HEK293T (cell line): ENCODE measurements at places on chromosomes 7 and 10.

DNA sequence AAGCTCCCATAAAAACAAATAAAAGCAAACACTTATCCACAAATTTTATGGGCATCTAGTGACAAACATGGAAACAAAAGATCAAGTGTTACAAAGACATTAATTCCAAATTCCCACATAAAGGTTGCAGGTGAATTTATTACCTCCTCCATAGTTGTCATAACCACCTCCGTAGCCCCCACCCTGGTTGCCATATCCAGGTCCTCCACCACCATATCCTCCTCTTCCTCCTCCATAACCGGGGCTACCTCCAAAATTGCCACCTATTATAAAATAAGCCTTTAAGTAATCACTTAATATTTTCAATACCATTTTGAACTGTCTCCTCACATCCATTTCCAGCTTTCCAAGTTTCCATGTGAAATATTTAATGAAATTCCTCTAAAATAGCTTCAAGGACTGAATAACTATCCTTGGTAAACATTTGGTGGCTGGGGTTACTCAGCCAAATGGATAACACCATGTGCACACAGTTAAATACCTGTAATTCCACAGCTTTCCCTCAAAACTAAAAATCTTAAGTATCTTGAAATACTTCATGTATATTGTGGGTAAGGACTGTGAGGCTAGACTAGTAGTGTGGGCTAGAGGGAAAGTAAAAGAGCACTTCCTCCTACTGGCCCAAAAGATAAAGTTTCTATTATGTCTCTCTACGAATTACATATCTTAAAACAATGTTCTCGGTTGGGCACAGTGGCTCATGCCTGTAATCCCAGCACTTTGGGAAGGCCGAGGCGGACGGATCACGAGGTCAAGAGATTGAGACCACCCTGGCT lies 6.9 kb downstream of the HNRNPA2B1 start:
- no peak for DNase-seq

GRCh38 chr7:156474241-156474743 lies 166.3 kb upstream of the RNF32 start:
- no peak for DNase-seq

- DNase-seq: no peak
Measured at GRCh38 chr7:121266307-121266894, 62.4 kb upstream of the WNT16 start.

- DNase-seq: no peak
Measured at GRCh38 chr10:1155791-1156615, 99.8 kb downstream of the WDR37 start.

GRCh38 chr10:58412502-58412961 lies 27.3 kb downstream of the TFAM start:
- DNase-seq: no peak

DNA sequence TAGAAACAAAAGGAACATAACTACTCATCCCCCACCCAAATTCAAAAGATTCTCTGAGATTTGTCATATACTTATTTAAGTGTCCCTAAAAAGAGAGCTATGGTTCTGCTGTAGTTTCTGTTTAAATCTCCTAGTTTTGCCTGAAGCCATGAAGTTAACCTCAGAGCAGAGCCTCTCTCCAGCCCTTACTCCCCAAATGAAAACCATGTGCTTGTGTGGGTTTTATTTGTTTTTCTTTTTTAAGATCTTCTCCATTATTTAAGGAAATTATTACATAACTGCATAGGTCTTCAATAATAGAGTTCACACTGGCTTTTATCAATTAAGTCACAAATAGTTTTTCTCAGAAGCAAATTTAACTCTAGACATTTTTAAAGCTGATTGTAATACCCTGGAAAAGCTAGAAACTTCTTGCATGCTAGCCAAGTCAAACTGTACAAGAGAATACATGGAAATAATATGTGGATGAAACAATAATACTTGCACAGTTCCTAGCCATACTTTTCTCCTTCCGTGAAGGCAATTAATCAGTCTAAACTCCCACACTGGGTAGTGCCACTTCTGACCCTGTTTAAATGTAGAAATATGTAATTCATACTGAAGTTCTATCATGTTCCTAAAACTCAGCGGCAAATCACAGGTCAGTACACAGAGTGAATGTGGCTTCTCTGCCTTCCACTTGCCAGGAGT lies 579.7 kb downstream of the SUGCT start:
- DNase-seq: no peak

GRCh38 chr10:11341283-11341960 lies 270.0 kb downstream of the USP6NL start:
- no peak for DNase-seq

- DNase-seq: no peak
Measured at GRCh38 chr7:120462991-120463390, 190.0 kb downstream of the KCND2 start.

DNA sequence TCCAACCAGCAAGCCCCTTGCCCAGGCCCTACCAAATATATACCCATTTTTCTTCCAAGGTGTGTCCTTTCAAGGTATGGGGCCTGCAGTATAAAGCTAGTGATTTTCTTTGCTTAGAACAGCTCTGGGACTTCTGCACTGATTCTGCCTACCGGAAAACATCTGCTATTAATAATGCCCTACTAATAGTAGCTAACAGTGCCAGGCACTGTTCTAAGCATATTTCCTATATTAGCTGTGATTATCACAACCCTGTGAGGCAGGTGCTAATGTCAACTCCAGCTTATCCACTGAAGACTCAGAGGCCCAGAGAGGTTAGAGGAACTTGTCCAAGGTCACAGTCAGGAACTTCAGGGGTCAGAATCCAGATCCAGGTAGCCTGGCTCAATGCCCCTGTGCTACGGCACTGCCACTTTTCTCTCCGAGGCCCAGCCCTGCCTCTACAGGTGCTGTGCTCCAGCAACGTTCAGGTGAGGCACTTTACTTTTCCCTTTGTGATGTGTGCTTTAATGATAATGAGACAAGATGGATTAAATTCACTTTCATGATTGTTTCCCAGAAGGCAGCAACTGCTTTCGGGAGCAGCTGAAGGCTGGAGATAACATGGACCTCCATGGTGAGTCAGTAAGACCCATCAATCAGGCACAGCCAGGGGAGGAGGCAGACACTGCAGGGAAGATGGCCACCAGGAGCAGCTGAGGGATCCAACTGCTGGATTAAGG lies 26.7 kb downstream of the TAS2R41 start:
- DNase-seq: no peak
